K562 (cell line): ENCODE measurements at places on chromosomes 7 and 10. TPM values are rescaled to one million over a fixed set of nuclear protein-coding genes. Genes with fewer than 3 reads are reported as not detected.

AOAH gene
- total RNA-seq = 0.18 TPM in 1 of 2 replicates, not detected in the other

DNA sequence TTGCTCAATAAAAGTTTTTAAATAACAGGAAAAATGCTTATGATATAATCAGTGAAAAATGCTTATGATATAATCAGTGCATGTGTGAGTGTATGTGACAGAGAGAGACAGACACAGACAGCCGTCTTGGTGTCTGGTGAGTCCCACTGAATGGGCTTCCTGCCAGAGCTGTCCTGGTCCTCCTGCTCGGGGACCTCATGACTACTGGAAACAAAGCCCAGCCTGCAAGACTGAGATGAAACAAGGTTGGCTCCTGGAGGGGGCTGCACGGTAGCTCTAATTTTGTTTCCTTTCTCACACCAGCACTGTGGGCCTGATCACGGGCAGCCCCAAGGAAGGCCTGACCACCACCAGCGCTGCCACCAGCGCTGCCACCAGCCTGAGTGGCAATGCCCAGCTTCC is 57.3 kb downstream of the NRP1 start:
- no peak for DNase-seq

CTTNBP2 gene
- total RNA-seq = 0.09 TPM in 1 of 2 replicates, not detected in the other

ZCCHC24 gene
- 11.0 and 11.5 TPM in 2 replicates for total RNA-seq

DNA sequence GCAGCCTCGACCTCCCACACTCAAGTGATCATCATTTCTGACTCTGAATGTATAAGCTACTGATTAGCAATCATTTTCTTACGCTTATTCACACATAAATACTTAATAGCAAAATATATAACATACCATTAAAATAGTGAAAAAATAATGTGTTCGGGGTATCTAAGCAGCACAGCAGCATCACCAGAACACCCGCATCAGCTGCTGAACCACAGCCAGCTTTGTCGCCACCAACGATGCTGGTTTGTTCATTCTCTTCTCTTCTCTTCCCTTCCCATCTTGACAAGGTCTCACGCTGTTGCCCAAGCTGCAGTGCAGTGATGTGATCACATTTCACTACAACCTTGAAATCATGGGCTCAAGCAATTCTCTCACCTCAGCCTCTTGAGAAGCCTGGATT is 425.1 kb upstream of the LRGUK start:
- DNase-seq = no peak

- no peak for DNase-seq
These were observed 377.4 kb downstream of the HTR7 start for GRCh38 chr10:90480466-90480865.

LRMDA gene
- total RNA-seq = not detected in 2 replicates

CAV1 gene
- 1.0 and 1.5 TPM in 2 replicates for total RNA-seq

- DNase-seq = no peak
These were observed 35.8 kb upstream of the NPSR1 start for GRCh38 chr7:34622182-34622581.

- peak; percentile 39 for DNase-seq
These were observed 233.6 kb downstream of the SNX13 start for GRCh38 chr7:17706734-17707133.

SUGCT gene
- 1.1 and 1.4 TPM in 2 replicates for total RNA-seq

DNA sequence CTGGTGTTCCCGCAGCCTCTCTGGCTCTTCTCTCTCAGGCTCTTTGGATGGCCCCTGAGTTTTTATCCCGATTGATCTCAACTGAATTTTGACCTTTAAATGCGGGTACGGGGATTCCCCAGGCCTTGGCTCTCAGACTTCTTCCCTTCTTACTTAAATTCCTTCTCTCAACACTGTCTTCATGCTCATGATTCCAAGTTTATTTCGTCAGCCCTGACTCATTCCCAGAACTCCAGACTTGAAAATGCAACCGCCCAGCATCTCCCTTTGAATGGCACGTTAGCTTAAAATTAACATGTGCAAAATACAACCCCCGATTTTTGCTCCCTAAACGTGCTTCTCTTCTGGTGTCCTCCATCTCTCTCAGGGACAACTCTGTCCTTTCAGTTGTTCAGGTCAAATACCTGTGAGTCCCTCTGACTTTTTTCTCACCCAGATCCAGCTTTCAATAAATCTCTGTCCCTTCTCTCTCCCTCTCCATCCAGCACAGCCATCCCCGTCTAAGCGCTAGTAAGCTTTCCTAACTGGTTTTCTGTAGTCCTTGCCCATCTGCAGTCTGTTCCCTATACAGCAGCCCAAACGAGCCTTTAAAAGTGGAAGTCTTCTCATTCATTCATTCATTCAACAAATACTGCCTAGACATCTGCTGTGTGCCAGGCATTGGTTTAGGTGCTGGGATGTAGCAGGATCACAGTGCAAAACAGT is 7.1 kb downstream of the HECW1 start:
- no peak for DNase-seq

PNLIPRP2 gene
- total RNA-seq = 0.38 and 0.40 TPM in 2 replicates

DNA sequence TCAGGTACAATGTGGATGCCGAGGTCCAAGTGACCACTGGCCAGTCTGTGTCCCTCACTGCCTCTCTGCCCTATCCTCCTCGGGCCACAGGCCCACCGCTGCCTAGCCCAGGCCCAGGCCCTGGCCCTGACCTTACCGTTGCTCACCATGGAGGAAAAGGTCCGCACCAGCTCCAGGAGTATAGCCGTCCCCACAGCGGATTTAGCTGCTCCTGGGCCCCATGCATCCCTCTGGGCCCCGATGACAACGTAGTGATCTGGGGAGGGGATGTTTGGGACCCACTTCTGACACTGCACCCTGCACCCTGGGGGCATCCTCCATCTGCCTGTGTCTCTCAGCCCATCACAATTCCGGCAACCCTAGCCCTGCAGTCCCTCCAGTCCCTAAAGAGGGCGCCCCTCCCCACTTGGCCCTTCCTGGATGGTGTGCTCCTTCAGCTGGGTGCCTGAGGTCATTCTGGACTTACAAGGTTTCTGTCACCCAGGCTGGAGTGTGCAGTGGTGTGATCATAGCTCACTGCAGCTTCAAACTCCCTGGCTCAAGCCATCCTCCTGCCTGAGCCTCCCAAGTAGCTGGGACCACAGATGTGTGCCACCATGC is 12.1 kb downstream of the TFR2 start:
- DNase-seq = peak; percentile 61

DNA sequence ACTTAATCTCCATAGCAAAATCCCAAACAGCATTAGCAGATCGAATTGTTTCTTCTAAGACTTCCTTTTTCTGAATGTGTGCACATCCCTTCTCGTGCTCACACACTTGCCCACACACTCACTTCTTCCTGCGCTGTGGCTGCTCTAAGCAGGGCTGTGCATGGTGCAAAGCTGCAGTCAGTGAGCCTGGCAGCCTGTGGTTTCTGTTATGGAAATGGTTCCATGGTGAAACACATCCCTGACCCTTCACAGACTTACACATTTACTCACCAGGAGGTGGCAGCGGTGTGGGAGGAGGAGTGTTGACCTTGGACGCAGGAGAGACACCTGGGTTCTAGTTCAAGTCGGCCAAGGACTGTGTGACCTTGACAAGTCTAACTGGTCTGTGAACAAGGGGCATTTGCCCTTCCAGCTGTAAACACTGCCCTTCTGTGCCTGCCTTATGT is 24.9 kb downstream of the MTURN start:
- peak; percentile 42 for DNase-seq

ELMO1 gene
- 5.3 and 5.5 TPM in 2 replicates for total RNA-seq

DNA sequence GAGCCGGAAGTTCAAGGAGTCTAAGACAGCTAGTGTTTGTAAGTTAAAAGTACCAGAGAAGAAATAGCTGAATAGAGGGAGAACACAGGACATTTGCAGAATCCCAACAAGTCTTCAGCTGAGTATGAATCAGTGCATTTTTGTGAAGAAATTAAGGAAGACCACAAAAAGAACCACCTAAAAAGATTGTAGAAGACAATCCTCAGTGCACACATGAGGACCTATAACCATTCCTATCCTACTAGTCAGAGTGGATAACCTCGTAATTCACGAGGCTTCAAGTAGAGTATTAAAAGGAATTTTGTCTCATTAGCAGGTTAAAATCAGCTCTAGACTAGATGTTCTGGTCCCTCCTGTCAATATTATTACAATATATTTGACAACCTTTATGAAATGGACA is 295.4 kb upstream of the KAT6B start:
- no peak for DNase-seq

- DNase-seq = no peak
These were observed 108.5 kb upstream of the SLC25A13 start for GRCh38 chr7:96430356-96430755.

- DNase-seq = no peak
These were observed 279.7 kb downstream of the ARHGAP12 start for GRCh38 chr10:31648966-31649365.

DNA sequence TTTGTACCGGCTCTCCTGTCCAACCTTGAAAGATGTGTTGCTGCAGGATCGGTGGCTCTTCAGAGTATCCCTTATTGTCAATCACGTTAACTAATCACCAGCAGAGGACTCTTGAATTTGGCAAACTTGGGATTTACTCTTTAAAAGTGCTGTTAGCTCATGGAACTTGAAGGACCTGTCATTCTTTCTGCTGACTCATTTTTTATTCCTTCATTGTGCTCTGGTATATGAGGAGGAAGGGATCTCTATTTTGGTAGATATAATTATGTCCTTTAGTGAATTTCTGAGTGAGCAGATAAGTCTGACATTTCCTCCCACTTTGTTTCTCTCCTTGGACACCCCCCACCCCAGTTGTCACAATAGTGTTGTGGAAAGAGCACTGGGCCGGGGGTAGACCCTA is 175.1 kb upstream of the HDAC9 start:
- DNase-seq = no peak

- no peak for DNase-seq
These were observed 95.4 kb downstream of the HIPK2 start for GRCh38 chr7:139682136-139683013.

GRCh38 chr10:123792248-123792978 is 99.2 kb downstream of the CPXM2 start:
- no peak for DNase-seq

- DNase-seq = no peak
These were observed 259.7 kb downstream of the AHR start for GRCh38 chr7:17558135-17558534.
